HT-29 (cell line): ENCODE measurements at places on chromosomes 5 and 9. TPM values are rescaled to one million over a fixed set of nuclear protein-coding genes. Genes with fewer than 3 reads are reported as not detected.

DNA sequence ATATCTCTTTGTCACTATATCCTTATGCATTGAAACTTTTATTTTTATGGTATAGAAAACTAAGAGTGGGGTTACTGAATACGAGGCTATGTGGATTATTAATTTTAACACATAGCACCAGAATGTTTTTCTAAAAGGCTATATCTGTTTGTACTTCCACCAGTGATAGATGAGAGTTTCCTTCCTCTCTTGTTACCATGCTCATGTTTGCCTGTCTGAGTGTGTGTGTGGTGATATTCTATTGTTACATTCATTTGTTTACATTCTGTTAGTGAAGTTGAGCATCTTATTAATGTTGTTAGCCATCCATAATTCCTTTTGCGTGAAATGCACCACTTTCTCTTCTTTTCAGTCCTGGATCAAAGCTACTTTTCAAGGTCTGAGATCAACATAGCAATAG is 54.1 kb upstream of the ALDH1A1 start:
- no peak for DNase-seq

- no peak for DNase-seq
Observed at GRCh38 chr9:130659699-130660248, 4.6 kb upstream of the PRDM12 start.

DNA sequence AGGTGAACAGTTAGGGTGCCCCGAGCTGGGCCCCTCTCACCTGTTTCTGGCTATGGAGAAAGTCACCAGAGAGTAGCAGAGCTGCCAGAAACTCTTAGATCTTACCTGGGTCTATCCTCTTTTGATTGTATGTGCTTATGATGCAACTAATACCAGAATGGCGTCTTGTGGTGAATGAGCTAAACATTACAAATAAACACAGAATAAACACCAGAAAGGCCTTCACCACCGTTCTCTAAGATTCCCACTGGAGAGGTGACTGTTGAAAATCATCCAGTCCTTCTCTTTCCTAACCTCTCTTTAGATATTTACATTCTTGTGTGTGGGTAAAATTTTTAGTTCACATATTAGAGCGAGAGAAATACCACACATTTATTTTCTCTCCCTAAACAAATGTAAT is 241.7 kb upstream of the GAS1 start:
- no peak for DNase-seq

DNA sequence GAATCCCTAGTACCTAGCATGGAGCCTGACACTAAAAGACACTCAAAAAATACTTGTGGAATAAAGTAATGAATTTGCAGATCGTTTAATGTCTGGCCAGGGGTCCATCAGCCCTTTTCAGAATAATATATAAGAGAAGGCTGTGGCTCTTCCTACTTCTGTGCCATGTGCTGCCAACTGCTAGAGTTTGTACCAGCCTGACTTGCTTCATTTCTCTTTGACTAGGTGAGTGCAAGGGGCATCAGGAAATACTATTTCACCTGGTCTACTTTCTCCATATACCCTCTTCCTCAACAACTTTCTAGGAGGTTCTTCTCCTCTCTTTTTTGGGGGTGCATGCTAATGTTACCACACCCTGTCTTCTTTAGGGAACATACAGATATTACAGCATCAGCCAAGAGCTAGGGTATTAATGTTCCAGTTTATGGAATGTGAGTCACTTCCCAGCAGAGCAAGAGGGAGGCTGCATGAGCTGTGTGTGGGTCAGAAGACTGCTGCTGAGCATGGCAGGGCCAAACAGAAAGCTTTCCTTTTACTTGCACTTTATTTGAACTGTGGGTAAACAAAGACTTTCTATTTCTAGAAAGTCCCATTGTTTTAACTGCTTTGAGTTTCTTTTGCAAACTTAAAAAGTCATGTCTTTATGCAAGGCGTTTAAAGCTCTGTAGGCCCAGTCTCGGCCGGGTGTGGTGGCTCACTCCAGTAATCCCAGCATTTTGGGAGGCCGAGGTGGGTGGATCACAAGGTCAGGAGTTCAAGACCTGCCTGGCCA is 158.9 kb downstream of the ADAMTSL1 start:
- DNase-seq: no peak

Gene SMAD5
- 12.4 and 14.5 TPM in 2 replicates for total RNA-seq

Gene HSD17B3
- total RNA-seq: not detected in 2 replicates
